HCT116 (cell line): ENCODE measurements at places on chromosomes 4 and X. TPM values are rescaled to one million over a fixed set of nuclear protein-coding genes. Genes with fewer than 3 reads are reported as not detected.

DNA sequence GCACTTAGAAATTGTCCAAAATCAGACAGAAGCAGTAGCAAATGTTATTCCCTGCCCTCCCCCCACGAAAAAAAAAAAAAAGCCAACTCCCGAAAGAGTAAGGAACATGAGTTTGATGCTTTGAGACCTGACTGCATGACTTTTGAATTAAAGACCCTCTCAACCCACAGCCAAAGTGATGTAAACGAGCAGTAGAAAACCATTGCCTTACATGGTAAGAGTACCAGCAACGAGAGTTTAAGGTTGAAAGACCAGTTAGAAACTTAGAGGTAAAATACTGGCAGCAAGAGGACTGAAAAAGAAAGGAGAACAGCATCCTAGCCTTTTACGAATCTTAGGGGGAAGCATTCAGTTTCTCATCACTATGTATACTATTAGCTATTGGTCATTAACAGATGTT lies 10.0 kb upstream of the ANXA10 start:
- H3K4me3 ChIP-seq = no peak overlapping the region
- H3K36me3 ChIP-seq = no peaks in the 10 kb centered on the region; the same call in 1 of the 2 replicates
- DNase-seq = no peak
- H3K27me3 ChIP-seq = no peaks in the 10 kb centered on the region

DNA sequence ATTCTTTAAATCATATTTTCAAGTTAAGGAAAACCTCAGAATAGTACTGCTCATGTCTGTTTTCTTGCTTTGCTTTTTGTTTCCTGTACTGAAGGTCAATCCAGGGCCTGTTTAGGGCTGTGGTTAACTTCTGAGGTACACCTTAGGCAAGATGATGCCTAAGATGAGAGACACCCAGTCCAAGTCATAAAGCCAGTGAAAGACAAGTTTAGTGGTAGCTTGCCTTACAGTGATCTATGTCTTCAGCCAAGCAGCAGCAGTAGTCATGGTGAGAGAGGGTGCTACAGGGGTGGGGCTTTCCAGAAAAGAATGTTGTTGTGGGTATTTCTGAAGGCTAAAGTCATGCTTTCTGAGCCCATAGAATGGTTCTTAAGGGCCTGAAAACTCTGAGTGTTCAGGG lies 173.7 kb downstream of the VSIG4 start:
- H3K27me3 ChIP-seq = no peaks in the 10 kb centered on the region
- DNase-seq = no peak
- H3K4me1 ChIP-seq = no peaks in the 10 kb centered on the region
- no peaks in the 10 kb centered on the region for H3K36me3 ChIP-seq
- H3K27ac ChIP-seq = no peak overlapping the region

Gene MAGEC2
- not detected for total RNA-seq

DNA sequence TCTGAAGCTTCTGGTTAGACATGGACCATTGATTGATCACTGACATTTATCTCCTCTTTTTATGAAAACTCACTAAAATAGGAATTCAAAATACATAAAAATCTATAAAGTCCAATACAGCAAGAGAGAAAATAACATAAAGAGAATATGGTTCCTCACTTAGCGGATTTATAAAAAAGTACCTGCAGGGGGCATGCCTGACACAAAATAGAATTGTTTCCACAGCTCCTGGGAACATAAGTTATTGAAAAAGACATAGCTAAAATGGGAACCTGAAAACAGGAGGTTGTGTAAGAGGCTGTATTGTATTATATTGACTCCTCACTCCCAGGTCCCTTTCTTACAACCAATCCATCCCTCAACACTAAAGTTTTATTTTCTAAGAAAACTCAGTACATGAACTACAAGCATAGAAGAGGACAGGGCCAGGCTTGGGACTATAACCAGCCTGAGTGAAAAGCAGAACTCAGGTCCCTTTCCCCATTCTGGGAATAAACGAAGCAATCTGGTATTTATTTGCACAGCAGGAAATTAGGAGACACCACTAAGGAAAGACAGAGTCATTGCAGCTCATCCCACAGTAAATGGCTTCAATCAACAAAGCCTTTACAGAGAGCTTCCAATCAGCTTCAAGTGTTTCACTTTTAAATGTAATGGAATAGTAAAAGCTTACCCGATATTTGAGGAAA lies 121.1 kb upstream of the NDST4 start:
- no peaks in the 10 kb centered on the region for H3K4me1 ChIP-seq
- H3K36me3 ChIP-seq = no peaks in the 10 kb centered on the region
- no peaks in the 10 kb centered on the region for H3K27me3 ChIP-seq

DNA sequence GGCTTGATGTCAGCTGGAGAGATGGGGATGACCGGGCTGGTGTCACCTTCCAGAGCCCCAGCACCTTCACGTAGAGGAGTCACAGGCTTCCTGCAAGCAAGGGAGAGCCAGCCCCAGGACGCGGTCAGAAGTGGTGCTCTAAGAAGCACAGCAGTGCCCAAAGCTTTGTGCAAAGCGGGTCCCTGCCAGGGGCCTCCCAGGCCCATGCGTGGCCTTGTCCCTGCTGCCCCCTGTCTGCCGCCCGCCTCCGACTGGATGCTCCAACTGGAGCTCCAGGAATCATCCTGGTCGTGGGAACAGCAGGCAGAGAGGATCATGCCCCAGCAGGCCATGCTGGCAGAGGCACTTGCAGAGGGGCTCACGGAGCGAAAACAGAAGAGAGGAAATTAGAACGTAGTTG lies 40.1 kb upstream of the LRPAP1 start:
- DNase-seq = no peak
- no peaks in the 10 kb centered on the region for H3K36me3 ChIP-seq
- no peak overlapping the region for H3K4me3 ChIP-seq
- H3K27me3 ChIP-seq = no peaks in the 10 kb centered on the region
- H3K27ac ChIP-seq = no peak overlapping the region

- H3K36me3 ChIP-seq = no peaks in the 10 kb centered on the region
- no peak overlapping the region for H3K27ac ChIP-seq
- DNase-seq = no peak
- H3K27me3 ChIP-seq = no peaks in the 10 kb centered on the region
Observed at GRCh38 chr4:31411565-31411964, 691.4 kb downstream of the PCDH7 start.

- peak overlapping the region; percentile 99 for H3K4me3 ChIP-seq
- no peaks in the 10 kb centered on the region for H3K27me3 ChIP-seq
- peaks cover 19% of the 10 kb centered on the region for H3K4me1 ChIP-seq
Observed at GRCh38 chr4:8441499-8442091, 1.0 kb downstream of the TRMT44 start.
